ENCODE measurements at places on chromosomes 2 and 18.

GRCh38 chr2:239374896-239375277, 25.9 kb downstream of the HDAC4 start:
- peak; percentile 14 for DNase-seq

DNA sequence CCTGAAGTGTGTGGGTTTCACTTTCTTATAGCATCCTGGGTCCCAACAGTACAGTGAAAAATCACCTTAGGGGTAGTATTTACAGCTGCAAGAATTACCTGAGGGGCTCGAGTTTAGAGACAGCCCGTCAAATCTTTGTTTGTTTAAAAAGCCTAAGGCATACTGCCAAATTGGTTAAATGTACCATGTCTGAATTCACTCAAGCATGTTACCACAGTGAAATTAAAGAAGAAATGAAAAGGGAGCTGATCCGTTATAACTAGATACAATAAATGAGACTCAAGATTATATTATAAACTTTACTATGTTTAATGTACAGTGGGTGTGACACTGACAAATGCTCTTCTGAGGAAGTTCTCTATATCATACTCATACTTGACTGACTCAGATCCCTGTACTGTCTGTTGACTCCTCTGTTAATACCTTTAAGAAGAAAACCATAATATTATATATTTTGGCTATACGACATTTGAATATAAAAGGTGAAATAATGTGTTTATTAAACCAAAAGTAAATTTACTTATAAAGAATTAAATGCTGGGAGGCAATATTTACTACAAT, 107.3 kb downstream of the TMEFF2 start:
- no peak for DNase-seq

DNA sequence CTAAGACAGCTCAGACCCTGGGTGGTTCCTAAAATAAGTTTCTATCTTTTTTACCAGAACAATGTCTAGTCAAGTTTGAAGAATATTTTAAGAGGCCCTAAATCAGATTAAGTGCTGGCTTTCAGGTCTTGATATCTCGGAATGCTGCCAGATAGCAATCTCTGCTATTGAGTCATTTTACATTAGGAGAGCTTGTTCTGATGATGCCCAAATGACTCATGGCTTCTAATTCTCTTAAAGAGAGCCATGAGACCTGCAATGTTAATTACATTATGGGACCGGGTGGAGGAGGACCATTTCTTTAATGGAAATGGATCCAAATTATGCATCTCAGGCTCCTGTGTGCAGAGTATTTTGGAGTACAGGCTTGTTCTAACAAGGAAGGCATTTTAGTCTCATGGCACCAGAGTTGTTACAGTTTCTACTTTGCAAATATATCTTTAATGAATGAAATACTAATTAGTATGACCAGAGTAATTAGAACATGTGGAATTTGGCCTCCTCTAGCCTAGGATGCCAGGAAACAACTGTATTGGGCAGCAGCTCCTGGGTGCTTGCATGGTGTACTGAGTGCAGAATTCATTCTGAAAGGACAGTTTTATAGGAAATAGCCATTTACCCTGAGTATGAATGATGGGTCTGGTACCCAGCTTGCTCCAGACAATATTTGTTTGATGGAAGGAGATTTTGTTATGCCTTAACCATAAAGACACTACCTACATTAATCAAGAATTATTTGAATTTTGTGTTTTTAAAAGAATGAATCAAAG, 94.0 kb upstream of the SULT1C3 start:
- no peak for DNase-seq

DNA sequence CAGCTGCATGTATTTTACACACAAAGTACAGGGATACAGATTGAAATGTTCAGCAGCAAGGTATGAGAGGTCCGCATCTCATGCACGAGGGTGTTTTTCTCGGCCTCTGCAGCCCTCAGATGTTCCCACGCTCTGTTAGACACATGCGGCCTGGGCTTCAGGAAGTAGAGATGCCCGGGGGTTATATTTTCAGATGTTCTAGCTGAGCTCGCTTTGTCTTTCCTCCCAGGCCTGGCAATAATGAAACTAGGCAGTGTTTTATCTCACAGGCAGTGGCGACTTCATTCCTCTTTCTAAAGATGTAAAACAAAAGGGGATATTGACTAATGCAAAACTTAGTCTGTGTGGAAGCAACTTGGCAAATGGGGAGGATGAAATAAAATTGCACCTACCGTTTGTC, 190.7 kb downstream of the GBX2 start:
- DNase-seq: no peak

- DNase-seq: no peak
These were observed 468.7 kb upstream of the CDH7 start for GRCh38 chr18:65282096-65282495.

DNA sequence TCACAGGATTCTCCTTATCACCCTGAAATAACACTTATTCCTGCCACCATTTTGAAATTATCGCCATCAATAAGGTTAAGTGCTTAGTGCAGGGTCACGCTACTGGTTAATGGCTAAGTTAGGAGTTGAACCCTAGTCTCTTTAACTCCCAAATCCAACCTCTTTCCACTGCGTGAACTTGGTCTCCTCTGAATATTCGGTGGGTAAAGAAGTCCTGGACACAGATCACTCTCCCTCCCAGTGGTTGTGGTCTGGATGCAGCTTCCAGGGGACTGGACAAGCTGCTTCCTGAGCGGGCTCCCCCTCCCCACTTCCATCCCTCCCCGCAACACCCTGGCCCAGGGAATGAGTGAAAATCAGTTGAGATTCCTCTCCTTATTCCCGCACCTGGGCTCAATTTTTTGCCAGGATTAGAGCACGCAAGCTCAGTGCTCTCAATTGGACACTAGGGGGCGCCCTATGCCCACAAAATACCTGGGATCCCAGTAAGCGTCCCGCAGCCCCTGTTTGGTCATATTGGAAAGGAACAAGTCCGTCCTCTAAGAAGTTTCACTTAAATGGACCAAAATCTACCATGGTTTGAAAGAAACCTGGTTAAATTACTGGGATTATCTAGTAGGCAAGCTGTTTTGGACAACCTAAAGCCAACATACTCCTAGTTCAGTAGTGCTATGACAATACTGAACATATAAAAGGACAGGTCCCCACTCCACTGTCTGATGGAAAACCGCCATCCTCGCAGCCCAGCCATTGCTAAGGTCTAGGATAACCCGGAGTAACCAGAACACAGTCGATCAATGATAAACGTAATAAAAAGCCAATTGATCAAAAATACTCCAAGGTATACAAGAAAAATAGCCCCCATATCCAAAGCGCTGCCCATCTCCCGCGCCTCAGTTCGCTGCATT, 40.4 kb downstream of the DHRS9 start:
- DNase-seq: peak; percentile 79

Measured in left hindlimb (tissue), 1 donor.